Mesothelial cell of epicardium (in vitro differentiated cells): ENCODE measurements at places on chromosomes 7 and 10.

DNA sequence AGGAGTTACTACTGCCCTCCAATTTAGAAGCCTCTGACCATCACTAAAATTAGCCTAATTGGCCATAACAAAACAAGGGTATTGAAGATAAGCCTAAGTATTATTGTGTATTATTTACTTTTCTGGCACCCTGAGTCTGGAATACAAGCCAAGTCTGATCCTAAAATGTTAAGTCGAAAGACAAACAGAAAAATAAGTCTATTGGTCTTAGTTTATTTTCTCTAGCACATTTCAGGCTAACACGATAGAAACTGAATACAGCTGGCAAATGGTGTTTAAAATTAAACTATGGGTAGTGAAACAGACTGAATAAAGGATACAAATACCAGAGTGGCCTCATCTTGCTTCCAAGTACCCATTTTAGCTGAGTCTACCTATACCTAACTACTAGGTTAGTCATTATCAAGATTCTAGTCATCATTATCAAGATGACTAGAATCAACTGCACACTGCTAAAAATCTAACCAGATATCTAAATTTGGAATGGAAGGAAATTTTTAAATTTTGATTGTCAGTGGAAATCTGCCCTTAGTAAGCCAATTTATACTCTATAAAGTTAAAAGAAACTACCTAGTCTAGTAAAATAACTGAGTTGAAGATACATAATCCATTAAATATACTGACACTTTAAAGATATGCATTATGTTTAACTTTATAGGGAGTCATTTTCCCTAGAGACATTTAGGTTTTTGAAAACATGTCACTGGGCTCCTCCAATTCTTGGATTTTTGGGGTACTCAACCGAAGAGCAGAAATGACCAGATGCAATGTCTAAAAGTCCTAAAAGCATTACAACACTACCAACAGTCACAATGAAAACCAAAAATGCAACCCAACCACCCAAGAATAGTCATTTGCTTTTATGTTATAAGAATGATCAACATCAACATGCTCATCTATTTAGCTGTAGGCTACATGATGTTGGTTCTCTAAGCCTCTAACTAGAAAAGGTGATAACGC, 80.9 kb downstream of the NT5C2 start:
- no peak for DNase-seq

GRCh38 chr7:126856691-126857291, 395.9 kb downstream of the GRM8 start:
- no peak for DNase-seq

DNA sequence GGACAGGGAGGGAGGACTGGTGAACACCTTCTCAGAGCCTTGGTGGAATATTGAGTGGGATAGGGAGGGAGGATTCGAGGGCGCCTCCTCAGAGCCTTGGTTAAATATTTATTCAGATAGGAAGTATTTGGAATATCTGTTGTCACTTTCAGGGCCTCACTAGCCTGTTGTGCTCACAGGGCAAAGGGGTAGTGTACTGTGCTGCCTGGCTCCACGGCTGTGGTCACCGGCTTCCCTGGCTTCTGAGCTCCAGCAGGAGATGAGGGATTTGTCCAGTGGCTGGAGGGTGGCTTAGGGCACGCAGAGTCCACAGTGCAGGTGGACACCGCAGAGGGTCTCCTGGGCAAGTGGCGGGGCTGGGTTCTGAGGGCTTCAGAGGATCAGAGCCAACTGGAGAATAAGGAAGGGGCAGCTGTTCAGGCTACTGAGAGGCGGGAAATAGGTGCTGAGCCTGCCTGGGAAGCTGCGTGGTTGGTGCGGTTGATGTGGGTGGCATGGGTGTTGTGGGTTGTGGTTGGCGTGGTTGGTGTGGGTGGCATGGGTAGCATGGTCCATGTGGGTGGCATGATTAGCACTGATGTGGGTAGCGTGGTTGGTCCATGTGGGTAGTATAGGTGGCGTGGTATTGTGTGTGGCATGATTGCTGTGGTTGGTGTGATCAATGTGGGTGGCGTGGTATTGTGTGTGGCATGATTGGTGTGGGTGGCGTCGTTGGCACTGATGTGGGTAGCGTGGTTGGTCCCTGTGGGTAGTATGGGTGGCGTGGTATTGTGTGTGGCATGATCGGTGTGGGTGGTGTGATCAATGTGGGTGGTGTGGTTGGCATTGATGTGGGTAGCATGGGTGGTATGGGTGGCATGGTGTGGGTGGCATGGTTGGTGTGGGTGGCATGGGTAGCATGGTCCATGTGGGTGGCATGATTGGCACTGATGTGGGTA, 16.7 kb downstream of the INPP5A start:
- no peak for DNase-seq

DNA sequence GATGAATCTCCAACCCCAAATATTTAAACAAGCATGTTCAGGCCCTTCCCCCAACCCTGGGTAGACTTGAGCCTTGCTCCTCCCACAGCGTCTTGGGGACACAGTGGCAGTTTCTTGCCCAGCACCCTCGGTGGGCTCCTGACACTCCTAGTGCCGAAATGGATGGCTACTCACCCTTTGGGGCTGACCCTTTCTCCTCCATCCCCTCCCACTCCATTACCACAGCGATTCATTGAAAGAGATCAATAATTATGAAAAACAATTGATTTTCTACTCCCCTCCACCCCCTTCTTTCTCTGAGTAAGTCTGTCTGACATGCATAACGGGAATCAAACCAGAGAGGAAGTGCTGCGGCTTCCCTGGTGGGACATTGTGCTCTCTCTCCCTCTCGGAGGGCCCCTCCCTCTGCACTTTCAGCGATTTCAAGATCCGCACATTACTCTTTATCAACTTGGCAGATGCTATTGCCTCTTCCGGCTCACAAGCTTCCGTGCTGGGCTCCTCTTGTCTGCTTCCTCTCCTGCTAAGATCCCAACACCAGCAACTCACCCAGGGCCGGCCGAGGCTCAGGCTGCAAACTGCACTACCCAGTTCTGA, 79.0 kb upstream of the PLXNA4 start:
- no peak for DNase-seq
